HepG2 (cell line): ENCODE measurements at places on chromosomes 7 and 10. TPM values are rescaled to one million over a fixed set of nuclear protein-coding genes. Genes with fewer than 3 reads are reported as not detected.

Gene MYO1G
- 0.28 and 0.29 TPM in 2 replicates for total RNA-seq

Gene SEMA3A
- 0.56 and 1.2 TPM in 2 replicates for total RNA-seq

DNA sequence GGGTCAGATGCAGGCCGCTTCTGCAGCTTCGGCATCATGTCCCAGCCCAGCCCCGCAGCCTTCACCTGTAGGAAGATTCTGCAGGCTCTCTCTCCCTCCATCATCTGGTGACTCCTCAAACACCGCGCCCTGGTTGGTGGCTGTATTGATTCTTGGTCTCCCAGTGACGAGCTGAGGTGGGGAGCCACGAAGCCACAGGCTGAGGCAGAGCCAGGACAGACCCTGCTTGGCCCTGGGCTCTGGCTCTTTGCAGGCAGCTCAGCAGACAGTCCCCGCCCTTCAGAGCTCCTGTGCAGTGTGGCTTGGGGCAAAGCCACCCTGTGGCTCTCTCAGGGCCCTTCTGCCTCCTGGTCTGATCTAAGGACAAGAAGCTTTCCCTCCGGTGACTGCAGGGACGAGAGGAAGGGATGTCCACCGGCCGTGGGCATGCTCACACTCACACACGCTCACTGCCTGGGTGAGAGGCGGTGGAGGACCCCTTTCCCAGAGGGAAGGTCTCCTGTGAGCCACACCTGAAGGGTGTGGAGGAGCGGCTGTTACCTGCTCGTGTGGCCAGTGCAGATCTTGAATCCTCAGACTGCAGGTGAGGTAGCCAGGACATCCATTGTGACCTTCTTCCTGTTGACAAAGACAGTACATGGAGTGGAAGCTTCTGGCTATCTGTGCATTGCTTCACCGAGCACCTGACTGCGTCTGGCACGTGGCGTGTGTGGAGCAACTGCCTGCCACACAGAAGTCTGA is 79.6 kb downstream of the INPP5A start:
- DNase-seq: no peak

Gene GRID1
- total RNA-seq: not detected in 2 replicates

DNA sequence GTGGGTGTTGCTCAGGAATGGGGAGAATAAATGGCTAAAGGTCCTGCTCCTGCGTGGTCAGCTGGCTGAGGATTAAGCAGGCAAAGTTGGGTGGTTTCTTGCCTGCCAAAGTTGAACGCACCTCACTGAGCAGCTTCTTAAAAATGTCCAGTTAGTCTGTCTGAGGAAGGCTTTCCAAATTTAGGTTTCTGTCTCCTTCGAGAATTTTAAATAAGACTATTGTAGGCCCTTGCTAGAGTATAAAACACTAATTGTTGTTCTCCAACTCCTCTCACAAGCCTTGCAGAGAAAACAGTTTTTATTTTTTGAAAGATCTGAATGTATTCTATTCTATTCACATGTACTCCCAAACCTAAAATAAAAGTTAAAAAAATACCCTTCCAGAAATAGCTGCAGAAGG is 122.0 kb upstream of the LAMB4 start:
- DNase-seq: no peak

GRCh38 chr10:122112625-122113160 is 123.7 kb downstream of the TACC2 start:
- DNase-seq: peak; percentile 77

Gene SUV39H2
- 44.3 and 68.8 TPM in 2 replicates for total RNA-seq

Gene TRIM73
- 4.5 and 5.7 TPM in 2 replicates for total RNA-seq

Gene CYP2C19
- not detected in 2 replicates for total RNA-seq

Gene EPDR1
- 27.3 and 38.3 TPM in 2 replicates for total RNA-seq

GRCh38 chr7:19405541-19405940 is 260.3 kb upstream of the FERD3L start:
- no peak for DNase-seq

- DNase-seq: no peak
These were observed 59.4 kb upstream of the ZNF438 start for GRCh38 chr10:31090894-31091607.

Gene SPACDR
- total RNA-seq: not detected in 2 replicates

Gene MBL2
- total RNA-seq: 9.2 and 9.6 TPM in 2 replicates

Gene GALNT11
- total RNA-seq: 14.9 and 16.3 TPM in 2 replicates

Gene NPY
- not detected in 2 replicates for total RNA-seq

Gene MINDY4
- total RNA-seq: not detected in 2 replicates

DNA sequence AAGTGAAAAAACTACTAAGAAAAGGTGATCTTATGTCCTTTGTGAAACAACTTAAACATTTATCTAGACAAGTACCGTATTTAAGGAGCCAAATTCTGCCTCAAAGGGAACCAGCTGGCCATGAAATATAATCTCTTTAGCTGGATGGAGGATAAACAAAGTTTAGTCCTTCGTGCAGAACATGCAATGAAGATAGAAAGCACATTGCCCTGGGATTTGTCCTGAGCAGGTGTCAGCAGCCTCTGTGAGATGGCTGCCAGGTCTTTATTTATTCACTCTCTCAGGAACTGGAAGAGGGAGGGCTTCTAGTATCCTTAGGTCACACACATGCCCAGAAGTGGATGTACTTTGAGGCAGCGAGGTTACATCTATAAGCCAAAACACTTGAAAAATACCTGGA is 57.4 kb upstream of the CASD1 start:
- no peak for DNase-seq

Gene KNDC1
- total RNA-seq: 0.44 TPM in 1 of 2 replicates, not detected in the other

DNA sequence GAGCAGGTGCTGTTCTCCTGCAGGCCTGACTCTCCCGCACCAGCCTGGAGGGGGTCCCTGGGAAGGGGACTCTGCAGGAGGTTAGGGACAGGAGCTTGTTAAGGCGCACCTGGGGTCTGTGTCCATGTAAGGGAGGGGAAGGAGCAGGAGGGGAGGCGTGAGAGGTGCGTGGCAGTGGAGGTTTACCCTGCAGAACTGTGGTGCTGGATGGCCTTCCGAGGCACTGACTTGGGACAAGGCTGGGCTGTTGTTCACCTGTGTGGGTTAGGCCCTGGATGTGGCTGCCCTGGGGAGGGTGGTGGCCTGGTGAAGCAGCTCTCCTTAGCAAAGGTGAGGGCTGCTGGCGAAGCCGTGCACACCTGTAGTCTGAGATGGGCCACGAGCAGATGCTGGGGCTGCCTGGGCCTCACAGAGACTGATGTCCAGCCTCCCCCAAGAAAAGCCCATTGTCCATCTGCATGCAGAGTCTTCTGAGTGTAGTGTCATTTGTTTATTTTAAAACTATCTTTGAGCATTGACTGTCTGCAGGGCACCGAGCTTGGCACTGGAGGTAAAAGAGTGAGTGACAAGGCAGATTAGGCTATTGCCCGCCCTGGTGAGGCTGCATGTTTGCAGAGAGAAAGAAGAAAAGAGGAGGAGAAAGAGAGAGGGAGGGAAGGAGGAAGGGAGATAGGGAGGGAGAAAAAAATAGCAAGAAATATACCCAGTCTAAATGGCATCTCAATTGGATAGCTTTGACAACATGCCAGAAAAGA is 225.3 kb downstream of the GLRX3 start:
- DNase-seq: no peak

DNA sequence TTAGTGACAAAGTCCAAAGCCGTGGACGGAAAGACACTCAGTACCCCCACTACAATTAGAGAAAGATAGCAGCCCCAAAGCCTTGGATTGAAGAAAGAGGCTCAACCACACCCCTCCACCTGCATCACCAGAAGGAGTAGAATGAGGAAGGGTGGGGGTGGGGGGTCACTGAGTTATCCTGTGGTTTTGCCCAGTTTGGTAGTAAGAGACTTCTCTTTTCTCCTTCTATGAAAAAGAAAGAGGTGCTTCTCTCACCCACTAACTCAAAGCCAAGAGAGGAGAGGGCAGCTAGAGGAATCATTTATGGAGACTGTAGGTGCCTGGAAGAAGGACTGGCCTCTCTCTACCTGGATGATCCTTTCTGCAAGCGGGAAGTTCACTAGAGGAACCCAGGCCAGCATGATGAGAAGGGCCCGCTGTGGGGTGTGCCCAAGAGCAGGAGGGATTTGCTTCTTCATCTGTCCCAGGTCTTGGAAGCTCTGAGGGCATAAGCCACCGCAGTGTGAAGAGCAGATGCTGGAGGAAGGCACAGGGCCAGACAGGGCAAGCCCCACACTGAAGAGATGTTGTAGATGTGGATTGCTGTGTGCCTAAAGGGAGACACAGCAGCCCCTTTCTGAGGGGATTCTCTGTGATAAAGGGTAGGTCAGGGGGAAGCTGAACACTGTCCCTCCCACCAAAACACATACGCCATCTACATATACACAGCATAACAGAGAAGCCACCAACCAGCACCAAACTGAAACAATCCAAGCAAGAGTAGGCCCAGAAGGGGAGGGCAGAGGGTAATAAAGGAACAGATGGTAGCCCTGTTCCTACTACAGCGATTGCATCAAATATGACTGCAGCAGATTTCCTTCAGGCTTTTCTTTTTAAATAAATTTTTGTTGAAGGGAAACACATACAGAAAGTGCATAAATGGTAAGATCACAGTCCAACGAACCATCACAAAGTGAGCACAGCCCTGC is 25.8 kb upstream of the LANCL2 start:
- no peak for DNase-seq

- no peak for DNase-seq
These were observed 234.1 kb upstream of the KIAA1217 start for GRCh38 chr10:23974746-23975272.

Gene CALHM2
- total RNA-seq: not detected in 2 replicates

DNA sequence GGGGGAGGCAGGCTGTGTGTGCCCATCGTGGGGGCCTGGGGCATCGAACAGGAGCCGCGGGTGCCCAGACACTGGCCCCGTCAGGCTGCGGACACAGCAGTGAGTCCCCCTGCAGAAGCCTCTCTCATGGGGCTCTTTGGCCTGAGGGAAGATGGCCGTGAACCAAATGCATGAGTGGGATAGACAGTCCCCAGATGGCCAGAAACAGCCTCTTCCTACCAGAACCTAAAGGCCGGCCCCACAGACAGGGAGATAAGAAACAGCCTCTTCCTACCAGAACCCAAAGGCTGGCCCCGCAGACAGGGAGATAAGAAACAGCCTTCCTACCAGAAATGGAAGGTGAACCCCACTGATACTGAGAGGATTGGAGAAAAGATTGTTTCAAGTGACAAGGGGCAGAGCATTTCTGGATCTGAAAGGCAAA is 16.6 kb downstream of the IDI2 start:
- DNase-seq: no peak

Gene MYPN
- not detected in 2 replicates for total RNA-seq

- no peak for DNase-seq
These were observed 319.2 kb downstream of the EXOC4 start for GRCh38 chr7:133572087-133572486.

Gene CPN1
- total RNA-seq: 8.1 and 17.3 TPM in 2 replicates

DNA sequence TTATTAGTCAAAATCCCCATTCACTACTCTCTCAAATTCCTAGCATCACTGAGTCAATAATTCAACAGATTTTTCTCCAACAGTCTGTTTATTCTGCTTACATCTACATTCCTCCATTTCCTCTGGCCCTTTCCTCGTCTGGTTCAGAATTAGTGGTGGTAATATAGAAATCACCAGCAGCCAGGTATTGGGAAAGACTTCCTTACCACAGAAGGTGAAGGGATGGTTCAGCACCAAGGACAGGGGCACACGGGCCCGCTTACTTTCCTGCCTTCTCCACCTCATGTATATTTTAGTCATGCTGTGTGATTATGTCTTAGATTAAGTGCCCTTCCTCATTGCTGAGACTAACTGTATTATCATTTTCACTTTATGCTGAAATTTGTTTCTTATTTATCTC is 70.4 kb upstream of the APBB1IP start:
- DNase-seq: peak; percentile 19

DNA sequence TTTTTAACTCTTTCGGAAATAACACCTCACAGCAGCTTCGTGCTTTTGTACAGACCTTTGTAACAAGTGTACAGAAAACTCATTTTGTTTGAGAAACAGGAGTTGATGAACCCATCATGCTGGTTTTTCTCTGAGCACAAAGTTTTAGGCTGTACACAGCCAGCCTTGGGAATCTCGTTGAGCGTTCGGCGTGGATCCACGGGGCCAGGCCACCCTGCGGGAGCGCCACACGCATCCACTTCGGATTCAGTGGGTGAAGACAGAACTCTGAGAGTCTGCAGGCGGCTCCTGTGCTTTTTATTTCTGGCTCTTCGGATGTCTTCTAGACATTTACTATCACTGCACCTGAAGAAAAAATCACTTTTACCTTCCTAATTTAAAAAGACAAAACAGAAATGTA is 131.2 kb downstream of the SMURF1 start:
- DNase-seq: no peak

Gene SH2B2
- 0.14 and 0.46 TPM in 2 replicates for total RNA-seq

Gene ITGB8
- 0.06 TPM in 1 of 2 replicates, not detected in the other for total RNA-seq

Gene BMPER
- total RNA-seq: not detected in 2 replicates
